ENCODE measurements at places on chromosomes 1 and 21. TPM values are rescaled to one million over a fixed set of nuclear protein-coding genes. Genes with fewer than 3 reads are reported as not detected.

CPLANE2 gene
- 3.1 TPM for total RNA-seq

MYOC gene
- 5.2 TPM for total RNA-seq

ELOA gene
- total RNA-seq: 14.1 TPM

CLCA2 gene
- total RNA-seq: not detected
